Non-pigmented ciliary epithelial cell (primary cell): ENCODE measurements at places on chromosomes 3 and 15.

DNA sequence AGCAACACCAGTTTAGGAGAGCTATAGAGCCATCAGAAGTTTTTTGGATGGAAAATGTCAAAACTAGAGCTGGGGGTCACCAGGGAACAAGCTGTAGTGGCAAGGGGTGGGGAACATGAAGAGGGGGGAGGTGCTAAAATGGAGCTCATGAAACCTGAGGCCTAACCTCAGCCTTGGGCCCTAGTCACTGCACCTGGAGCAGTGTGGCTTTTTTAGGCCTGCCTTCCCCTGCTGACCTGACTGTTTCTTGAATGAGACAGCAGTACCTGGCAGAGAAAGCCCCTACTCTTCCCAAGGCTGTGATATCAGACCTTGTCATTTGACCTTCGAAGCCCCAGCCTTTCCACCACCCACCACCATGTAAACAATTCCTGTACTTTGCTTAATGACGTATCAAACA, 383.5 kb downstream of the EPHB1 start:
- DNase-seq, result no peak

DNA sequence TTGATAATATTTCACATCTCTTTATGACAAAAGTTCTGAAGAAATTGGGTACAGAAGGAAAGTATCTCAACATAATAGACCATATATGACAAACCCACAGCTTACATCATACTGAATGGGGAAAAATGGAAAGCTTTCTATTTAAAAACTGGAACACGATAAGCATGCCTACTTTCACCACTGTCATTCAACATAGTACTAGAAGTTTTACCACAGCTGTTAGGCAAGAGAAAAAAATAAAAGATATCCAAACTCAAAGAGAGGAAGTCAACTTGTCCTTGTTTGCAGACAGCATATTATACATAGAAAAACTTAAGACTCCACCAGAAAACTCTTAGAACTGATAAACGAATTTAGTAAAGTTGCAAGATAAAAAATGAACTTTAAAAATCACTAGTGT, 40.3 kb downstream of the COPS2 start:
- no peak for DNase-seq

DNA sequence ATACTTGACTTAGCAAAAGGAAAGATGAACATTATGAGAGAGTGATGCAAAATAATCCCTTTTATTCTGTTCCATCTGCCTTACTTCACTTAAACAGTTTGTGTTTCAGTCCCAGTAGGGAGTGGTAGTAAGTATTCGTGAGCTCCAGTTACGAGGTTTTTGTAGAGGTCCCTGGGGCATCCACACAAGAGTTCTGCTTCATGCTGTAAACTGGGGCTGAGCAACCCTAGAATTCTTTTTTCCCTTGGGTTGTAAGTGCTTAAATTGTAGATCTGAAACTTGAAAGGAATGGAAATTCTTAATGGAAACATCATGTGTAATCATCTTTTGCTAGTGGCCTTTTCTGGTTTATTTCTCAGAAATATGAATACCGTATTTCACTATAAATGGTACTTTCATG, 79.5 kb downstream of the SEMA6D start:
- DNase-seq, result no peak

- DNase-seq, result peak; percentile 89
These were observed 23.8 kb upstream of the NMB start for GRCh38 chr15:84681831-84682230.

DNA sequence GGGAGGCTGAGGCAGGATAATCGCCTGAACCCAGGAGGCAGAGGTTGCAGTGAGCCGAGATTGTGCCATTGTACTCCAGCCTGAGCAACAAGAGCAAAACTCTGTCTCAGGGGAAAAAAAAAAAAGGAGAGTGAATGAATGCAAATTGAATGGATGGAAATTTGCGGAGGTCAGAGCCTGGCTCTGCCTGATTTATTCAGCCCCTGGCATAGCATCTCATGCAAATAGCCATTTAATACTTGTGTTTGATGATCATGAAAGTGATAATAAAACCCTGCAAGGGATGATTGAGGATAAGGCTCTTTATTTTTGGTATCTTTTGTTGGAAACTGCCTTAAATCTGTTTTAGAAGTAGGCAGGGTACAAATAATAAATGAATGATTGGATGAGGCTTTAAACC, 133.0 kb upstream of the SEMA6D start:
- DNase-seq, result no peak

DNA sequence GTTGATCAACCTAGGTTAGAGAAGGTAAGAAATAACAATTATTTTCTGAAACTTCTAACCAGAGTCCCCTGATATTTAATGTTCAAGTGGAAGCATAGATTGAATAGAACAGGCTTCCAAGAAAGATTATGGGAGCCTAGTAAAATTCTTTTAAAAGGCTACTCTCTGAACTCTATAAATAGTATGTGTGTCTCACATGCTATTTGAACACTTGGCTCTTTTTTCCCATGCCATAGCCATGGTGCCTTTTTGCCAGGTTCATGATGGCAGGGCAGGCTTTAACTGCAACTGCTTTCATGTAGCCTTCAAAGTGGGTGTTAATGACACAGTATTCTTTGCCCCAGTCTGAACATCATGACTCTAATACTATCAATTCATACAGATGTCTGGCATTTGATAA, 22.9 kb upstream of the STRIT1 start:
- no peak for DNase-seq

- DNase-seq, result no peak
These were observed 106.8 kb downstream of the SEMA6D start for GRCh38 chr15:47824147-47824546.

- DNase-seq, result no peak
These were observed 30.4 kb upstream of the RBP2 start for GRCh38 chr3:139506766-139507165.

DNA sequence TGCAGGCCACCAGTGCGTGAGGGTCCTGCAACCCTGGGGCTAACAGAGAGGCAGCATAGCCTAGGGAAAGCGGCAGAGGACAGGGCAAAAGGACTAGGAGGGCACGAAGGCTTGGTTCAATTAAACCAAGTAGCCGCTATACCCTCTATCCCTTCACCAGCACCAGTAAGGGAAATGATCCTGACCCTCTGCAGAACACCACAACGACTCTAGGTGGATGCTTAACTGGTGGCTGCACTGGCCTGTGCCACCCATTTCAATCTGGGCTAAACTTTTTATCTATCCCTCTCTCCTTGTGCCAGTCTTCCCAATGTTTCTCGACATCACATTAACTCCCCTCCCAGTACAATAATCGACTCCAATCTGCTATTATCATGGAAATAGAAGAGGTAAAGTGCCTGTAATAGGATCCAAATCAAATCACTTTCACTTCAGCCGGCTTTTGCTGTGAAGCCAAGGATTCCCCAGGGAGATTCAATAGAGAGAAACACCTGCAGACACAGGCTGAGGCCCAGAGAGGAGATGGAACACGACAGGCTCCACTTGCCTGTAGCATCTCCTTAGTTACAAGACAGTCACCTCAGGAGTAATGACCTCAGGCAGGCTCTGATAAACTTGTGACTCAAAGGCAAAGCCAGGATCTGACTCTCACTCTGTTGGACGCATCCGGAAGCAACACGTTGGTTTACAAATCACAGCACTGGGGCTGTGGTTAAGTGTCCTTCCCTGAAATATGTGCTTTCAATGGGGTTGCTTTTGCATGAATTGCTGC, 791.6 kb upstream of the ARRDC4 start:
- DNase-seq, result no peak

GRCh38 chr15:78448441-78449219, 10.6 kb downstream of the IREB2 start:
- no peak for DNase-seq

- DNase-seq, result no peak
These were observed 303.6 kb downstream of the PLCL2 start for GRCh38 chr3:17188378-17188777.

DNA sequence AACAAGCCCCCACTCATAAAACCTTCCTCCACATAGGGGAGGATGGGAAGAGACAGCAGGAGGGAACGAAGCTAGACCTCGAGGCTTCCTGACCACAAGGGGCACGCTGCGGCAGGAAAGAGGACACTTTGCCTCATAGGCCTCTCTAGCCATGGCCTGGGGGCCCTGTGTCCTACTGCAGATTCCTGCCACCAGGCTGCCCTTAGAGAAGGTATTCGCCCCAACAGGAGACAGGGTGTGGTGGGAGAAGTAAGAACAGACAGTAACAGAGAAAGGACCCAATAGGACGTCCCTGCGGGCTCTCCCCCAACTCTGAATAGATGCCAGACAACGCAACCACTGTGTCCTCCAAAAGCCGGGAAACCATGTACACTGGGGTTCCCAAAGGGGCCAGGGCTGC, 36.8 kb downstream of the ADCY5 start:
- DNase-seq, result no peak

- no peak for DNase-seq
These were observed 4.4 kb upstream of the PCCB start for GRCh38 chr3:136245691-136246090.

GRCh38 chr3:71064291-71064955, 519.1 kb downstream of the FOXP1 start:
- no peak for DNase-seq
